ENCODE measurements at places on chromosomes 13 and 19. TPM values are rescaled to one million over a fixed set of nuclear protein-coding genes. Genes with fewer than 3 reads are reported as not detected.

Gene ZNF253
- 35.2 TPM for polyA plus RNA-seq

Gene MIR17HG
- 4.1 TPM for polyA plus RNA-seq

- DNase-seq: no peak
Measured at GRCh38 chr19:6678690-6679109, 8.7 kb upstream of the TNFSF14 start.

- DNase-seq: no peak
Measured at GRCh38 chr13:49062297-49062896, 86.7 kb downstream of the FNDC3A start.

GRCh38 chr13:35475960-35476943 lies at the start of gene MAB21L1:
MAB21L1 (minus strand) TSS chr13:35476689; CDS start chr13:35476138, 551 bp downstream.
- DNase-seq: no peak

- DNase-seq: no peak
Measured at GRCh38 chr19:8569066-8569771, 8.0 kb downstream of the MYO1F start.

- no peak for DNase-seq
Measured at GRCh38 chr13:49303533-49304252, 56.0 kb downstream of the CDADC1 start.

All from left lung (tissue), 14 donors.